Iris pigment epithelial cell (primary cell): ENCODE measurements at places on chromosomes 11 and 22.

- DNase-seq, result no peak
Measured at GRCh38 chr11:95575517-95575916, 214.1 kb downstream of the FAM76B start.

DNA sequence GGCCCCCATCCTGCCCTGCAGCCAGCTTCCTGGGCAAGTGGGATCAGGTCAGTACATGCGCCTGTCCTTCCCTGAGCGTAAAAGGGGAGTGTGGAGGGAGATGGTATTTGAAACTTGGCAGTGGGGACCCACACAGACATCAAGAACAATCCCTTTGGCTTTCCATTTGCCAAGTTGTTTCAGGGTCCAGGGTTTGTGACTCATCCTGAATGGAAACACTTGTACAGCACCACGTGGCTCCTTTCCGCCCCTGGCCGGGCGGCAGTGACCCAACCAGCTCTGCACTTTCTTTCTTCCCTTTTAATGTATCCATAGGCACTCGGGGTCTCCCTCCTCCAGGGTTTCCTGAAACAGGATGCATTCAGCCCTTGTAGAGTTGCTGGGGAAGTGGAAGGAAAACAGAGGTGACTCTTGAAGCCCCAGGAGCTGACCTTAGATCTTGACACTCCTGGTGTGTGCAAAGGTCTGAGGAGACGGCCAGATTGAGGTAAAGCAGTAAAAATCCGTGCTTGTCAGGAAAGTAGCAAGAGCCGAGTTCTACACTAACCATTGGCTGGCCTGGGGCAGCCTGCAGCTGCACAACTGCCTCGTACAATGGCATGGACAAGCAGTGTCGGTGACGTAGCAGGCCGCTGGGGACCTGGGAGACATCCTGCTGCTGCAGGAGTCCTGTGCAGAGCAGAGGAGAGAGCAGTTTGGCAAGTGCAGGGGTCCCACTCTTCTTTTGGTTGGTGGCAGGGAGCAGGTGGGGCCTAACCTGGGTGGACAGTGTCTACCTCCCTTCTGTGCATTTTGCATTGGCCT, 189.8 kb downstream of the SNX19 start:
- peak; percentile 39 for DNase-seq

DNA sequence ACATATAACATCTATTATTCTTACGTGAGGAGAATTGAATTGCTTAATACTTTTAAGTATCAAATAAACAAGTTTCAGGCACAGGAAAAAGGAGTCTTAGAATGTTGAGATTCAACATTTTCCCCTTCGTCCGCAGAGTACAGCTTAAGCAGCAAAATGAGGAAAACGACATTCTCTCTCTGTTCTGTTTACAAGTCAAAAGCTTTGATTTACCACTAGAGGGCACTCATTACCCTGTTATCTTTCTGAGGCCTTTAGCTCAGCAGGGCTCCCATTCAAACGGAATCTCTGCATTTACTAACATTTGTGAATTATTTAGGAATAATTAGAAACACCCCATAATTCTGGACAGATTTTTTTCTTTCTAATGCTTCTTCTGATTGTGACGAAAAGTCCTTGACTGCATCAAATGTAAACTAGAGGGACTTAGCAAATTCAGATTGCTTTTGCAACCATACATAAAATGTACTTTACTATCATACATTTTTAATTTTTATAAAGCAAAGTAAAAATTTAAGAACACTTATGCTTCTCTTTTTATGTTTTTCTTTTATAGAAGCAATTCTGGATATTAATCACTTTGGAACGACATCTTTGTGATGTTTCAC, 75.0 kb downstream of the JRKL start:
- peak; percentile 79 for DNase-seq

DNA sequence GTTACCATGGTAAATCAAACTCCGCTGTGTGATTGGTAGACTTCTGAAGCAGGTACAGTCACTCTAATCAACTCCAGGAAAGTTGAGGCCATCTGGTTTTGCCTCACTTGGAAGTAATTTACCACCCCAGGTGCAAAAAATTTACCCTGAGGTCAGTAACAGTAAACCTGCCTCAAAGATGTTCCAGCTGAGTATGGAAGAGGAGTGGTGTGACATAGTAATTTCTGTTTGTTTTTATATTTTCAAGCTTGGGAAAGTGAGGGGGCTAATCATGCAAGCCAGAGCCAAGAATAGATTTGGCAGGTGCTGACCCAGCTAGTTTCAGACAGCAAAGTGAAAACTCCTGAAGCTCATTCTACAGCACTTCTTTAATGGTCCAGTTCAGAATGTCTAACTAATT, 691.6 kb downstream of the NTM start:
- peak; percentile 20 for DNase-seq

GRCh38 chr22:24580276-24580675, 12.6 kb downstream of the LRRC75B start:
- DNase-seq, result peak; percentile 88

GRCh38 chr11:35262735-35263134, 123.8 kb downstream of the CD44 start:
- DNase-seq, result no peak
